COLO829 (cell line): ENCODE measurements at places on chromosomes 6 and 20.
A peak's percentile ranks its signal among the peaks of the same experiment; 100 is the strongest.

DNA sequence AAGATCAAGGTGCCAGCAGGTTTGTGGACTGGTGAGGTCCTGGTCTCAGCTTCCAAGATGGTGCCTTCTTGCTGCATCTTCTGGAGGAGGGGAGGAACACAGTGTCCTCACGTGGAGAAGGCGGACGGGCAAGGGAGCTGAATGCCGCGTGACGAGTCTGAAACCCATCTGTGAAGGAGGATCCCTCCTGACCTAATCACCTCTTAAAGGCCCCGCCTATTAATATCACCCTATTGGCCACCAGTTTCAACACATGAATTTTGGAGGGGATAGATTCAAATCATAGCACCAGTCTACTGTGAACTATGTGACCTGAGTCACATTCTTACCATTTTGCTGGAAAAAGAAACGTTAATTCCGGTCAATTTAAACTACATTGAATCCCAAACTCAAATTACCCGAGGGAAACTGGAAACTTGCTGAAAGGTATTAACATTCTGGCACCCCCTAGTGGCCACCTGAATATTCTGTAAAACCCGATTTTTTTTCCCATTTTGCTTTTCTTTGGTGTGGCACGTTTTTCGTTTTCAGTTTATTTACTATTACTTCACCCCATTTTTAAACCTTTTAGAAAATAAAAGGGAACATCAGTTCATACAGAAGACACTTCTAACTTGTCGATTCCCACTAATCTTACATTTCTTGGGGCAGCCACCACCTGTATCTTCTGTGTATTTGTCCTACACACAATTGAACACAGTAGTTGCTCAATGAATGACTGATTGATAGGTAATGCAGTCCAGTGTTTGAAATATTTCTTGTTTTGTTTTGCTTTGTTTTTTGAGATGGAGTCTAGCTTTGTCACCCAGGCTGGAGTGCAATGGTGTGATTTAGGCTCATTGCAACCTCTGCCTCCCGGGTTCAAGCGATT, 17.9 kb upstream of the CCDC170 start:
- peak; percentile 53 for DNase-seq

DNA sequence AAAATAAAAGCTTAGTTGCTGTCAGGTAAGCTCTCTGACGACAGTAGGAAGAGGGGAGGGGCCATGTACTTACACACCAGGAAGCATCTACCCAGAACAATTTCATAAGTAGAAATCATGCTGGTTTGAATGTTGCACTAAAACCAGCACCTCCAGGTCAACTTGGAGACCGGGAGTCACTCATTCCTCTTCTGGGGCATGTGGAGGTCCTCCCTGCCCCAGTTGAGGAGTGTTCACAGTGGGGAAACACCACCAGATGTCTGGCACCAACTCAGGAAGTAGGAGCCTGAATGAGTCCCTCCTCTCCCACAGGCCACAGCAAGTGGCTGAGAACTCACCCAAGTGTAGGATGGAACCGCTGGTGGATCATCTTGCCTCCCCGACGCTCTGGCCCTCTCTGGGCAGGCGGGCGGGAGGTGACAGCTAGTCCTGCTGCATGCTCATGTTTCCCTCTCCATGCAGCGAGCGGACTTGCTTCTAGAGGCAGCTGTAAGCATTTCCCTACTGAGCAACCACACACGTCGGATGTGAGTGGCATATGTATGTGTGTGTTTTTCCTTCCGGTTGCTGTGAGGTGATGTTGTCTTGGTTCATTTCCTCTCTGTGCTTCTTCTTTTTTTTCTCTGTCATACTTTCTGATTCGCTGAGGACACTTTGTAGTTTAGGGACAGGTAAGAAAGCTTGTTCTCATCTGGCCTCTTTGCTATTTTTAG, 149.5 kb upstream of the NEDD9 start:
- no peak for DNase-seq

GRCh38 chr6:118869350-118869749, 24.6 kb upstream of the ASF1A start:
- DNase-seq = no peak

DNA sequence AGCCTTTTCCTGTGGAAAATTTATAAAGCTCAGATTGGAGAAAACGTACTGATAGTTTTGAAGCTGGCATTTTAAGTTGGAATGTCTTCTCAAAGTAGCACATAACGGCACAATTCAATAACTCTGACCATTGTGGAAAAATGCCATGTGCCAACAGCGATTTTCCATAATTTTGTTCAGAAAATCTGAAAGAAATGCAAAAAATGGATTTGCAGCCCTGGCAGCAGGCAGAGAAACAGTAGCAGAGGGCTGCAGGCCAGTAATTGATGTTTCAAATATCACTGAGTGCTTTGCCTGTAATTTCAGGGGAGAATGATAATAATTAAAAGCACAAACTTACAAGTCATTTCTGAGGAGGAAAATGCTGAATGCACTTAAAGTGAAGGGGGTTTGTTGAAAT, 507.4 kb downstream of the MAFB start:
- DNase-seq = no peak

- peak; percentile 56 for DNase-seq
These were observed 187.8 kb downstream of the SASH1 start for GRCh38 chr6:148530394-148530953.

GRCh38 chr20:44916586-44916985, 6.7 kb downstream of the PABPC1L start:
- no peak for DNase-seq

- DNase-seq = no peak
These were observed 12.5 kb downstream of the WDR27 start for GRCh38 chr6:169689287-169689686.

- DNase-seq = no peak
These were observed 30.9 kb downstream of the ITPR3 start for GRCh38 chr6:33652002-33652401.

- no peak for DNase-seq
These were observed 51.2 kb downstream of the C6orf52 start for GRCh38 chr6:10643201-10643651.

- no peak for DNase-seq
These were observed 93.6 kb downstream of the RIMS1 start for GRCh38 chr6:71979911-71980310.
